HCT116 (cell line): ENCODE measurements at places on chromosomes 4 and X. TPM values are rescaled to one million over a fixed set of nuclear protein-coding genes. Genes with fewer than 3 reads are reported as not detected.

CD99L2 gene
- total RNA-seq = 6.2 TPM

HMGB2 gene
- total RNA-seq = 388 TPM

- no peak overlapping the region for H3K4me3 ChIP-seq
- H3K4me1 ChIP-seq = no peaks in the 10 kb centered on the region
- H3K27ac ChIP-seq = no peak overlapping the region
- no peaks in the 10 kb centered on the region for H3K36me3 ChIP-seq
- H3K27me3 ChIP-seq = peaks cover 3% of the 10 kb centered on the region; the same call in 1 of the 2 replicates
Measured at GRCh38 chr4:139825523-139826014, 159.9 kb downstream of the MGST2 start.

DNA sequence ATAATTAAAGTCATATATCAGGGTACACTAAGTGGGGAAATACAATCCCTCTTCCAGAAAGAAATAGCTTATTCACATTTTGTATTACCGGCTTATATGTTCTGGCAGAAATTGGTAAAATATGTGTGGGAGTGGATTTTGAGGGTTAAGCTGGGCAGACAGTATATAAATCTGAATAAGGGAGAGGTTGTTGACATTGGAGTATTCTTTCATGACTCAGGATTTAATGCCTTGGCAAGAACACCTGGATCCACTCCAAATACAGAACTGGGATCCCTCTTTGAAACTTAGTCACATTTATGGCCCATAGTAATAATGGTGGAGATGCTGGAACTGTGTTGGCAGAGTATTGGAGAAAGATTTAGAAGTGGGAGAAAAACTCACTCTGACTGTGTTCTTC lies 54.3 kb upstream of the TET2 start:
- H3K27me3 ChIP-seq = no peaks in the 10 kb centered on the region
- no peak for DNase-seq
- no peaks in the 10 kb centered on the region for H3K36me3 ChIP-seq
- no peak overlapping the region for H3K27ac ChIP-seq
- no peaks in the 10 kb centered on the region for H3K4me1 ChIP-seq

GRCh38 chrX:150372756-150373155 lies 9.6 kb downstream of the MAMLD1 start:
- no peaks in the 10 kb centered on the region for H3K4me1 ChIP-seq
- H3K36me3 ChIP-seq = no peaks in the 10 kb centered on the region
- H3K4me3 ChIP-seq = no peak overlapping the region
- no peaks in the 10 kb centered on the region for H3K27me3 ChIP-seq

- DNase-seq = no peak
- H3K36me3 ChIP-seq = no peaks in the 10 kb centered on the region
- H3K4me3 ChIP-seq = no peak overlapping the region
- no peak overlapping the region for H3K27ac ChIP-seq
- H3K27me3 ChIP-seq = no peaks in the 10 kb centered on the region
- H3K4me1 ChIP-seq = no peaks in the 10 kb centered on the region
Measured at GRCh38 chr4:47704693-47705325, 133.1 kb downstream of the CORIN start.

- DNase-seq = no peak
- no peaks in the 10 kb centered on the region for H3K27me3 ChIP-seq
- H3K4me3 ChIP-seq = no peak overlapping the region
- no peaks in the 10 kb centered on the region for H3K4me1 ChIP-seq
Measured at GRCh38 chr4:46980851-46981250, 12.5 kb downstream of the GABRA4 start.

- no peak overlapping the region for H3K27ac ChIP-seq
- H3K4me1 ChIP-seq = no peaks in the 10 kb centered on the region
- H3K36me3 ChIP-seq = peaks cover 21% of the 10 kb centered on the region
- no peaks in the 10 kb centered on the region for H3K27me3 ChIP-seq
- DNase-seq = no peak
Measured at GRCh38 chr4:168931215-168931650, 78.8 kb downstream of the CBR4 start.

CCDC149 gene
- total RNA-seq = 5.3 TPM

GRCh38 chr4:102007959-102008425 lies 217.5 kb downstream of the BANK1 start:
- H3K27me3 ChIP-seq = no peaks in the 10 kb centered on the region
- H3K4me3 ChIP-seq = no peak overlapping the region
- DNase-seq = no peak
- no peak overlapping the region for H3K27ac ChIP-seq
- no peaks in the 10 kb centered on the region for H3K4me1 ChIP-seq

GRCh38 chr4:148782284-148782683 lies 340.1 kb upstream of the NR3C2 start:
- H3K4me3 ChIP-seq = no peak overlapping the region
- no peak for DNase-seq

- no peaks in the 10 kb centered on the region for H3K36me3 ChIP-seq
- no peak for DNase-seq
- H3K4me1 ChIP-seq = no peaks in the 10 kb centered on the region
- H3K4me3 ChIP-seq = no peak overlapping the region
Measured at GRCh38 chr4:124737619-124738018, 25.1 kb upstream of the ANKRD50 start.

DNA sequence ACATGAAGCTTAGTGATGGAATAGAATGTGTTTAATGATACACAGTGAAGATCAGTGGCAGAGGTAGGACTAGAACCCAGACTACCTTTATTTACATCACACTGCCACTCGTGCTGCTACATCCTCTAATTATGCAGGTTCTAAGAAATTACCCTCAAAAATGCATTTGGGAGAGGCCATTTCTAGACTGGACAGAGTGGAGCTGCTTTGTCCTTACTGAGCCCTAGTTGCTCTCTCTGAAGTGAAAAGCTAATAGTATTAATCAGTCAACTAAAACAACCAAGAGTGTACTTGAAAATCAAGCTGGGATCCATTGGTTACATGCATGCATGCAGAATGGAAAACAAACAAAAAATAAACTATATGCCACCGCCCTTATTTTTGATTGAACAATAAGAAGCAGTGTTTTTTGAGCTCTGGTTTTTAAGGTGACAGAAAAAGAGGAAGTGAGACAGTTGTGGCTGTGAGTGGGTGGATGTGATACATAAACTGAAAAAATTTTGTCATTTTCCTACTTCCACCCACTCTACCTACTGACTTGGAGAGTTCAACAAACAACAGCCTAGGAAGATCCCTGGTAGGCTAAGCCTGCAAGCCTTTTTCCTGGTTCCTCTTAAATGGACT lies 6.8 kb upstream of the VSIG4 start:
- H3K36me3 ChIP-seq = no peaks in the 10 kb centered on the region
- H3K4me1 ChIP-seq = no peaks in the 10 kb centered on the region
- H3K27me3 ChIP-seq = no peaks in the 10 kb centered on the region

CTSO gene
- total RNA-seq = 0.57 TPM

PAGE2B gene
- not detected for total RNA-seq

- no peaks in the 10 kb centered on the region; the same call in 1 of the 2 replicates for H3K27me3 ChIP-seq
- H3K36me3 ChIP-seq = no peaks in the 10 kb centered on the region
- no peaks in the 10 kb centered on the region; the same call in 1 of the 2 replicates for H3K4me1 ChIP-seq
- no peak for DNase-seq
Measured at GRCh38 chrX:19514791-19515614, at the start of gene MAP3K15. MAP3K15 (minus strand) TSS chrX:19515508; CDS start chrX:19515261, 247 bp downstream.

KLHL13 gene
- total RNA-seq = 4.2 TPM

- no peak overlapping the region for H3K27ac ChIP-seq
- no peaks in the 10 kb centered on the region for H3K27me3 ChIP-seq
- peak; percentile 51 for DNase-seq
- H3K36me3 ChIP-seq = no peaks in the 10 kb centered on the region
- H3K4me1 ChIP-seq = no peaks in the 10 kb centered on the region
- H3K4me3 ChIP-seq = no peak overlapping the region
Measured at GRCh38 chr4:109803924-109804571, 2.2 kb upstream of the CFI start.

- no peaks in the 10 kb centered on the region for H3K27me3 ChIP-seq
- H3K27ac ChIP-seq = no peak overlapping the region
- H3K4me3 ChIP-seq = no peak overlapping the region
- no peak for DNase-seq
- H3K36me3 ChIP-seq = no peaks in the 10 kb centered on the region
- H3K4me1 ChIP-seq = no peaks in the 10 kb centered on the region
Measured at GRCh38 chr4:118997601-118998000, 108.9 kb downstream of the SYNPO2 start.

DNA sequence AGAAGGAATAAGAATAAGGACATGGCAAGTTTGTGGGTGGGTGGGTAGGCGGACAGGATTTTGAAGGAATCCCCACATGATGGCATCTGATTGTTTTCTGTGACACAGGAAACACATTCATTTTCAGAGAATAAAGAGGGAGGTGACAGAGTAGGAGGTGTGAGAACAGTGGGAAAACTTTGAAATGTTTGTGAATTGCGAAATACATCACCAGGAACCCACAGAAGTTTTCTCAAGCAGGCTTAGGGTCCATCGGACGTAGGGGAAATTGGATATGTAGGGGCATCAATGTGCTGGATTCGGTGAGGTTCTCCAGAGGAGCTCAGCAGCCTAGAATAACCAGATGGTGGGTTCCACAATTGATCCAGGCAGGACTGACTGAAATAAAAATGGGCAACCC lies 171.6 kb downstream of the GLRA2 start:
- DNase-seq = no peak

VSIG4 gene
- total RNA-seq = 0.59 TPM

DCLK2 gene
- total RNA-seq = 2.7 TPM

SYP gene
- total RNA-seq = 1.2 TPM

MAP7D2 gene
- 0.15 TPM for total RNA-seq

PRSS12 gene
- 13.8 TPM for total RNA-seq

DEFB131A gene
- not detected for total RNA-seq

- DNase-seq = peak; percentile 29
- no peaks in the 10 kb centered on the region for H3K27me3 ChIP-seq
- peak overlapping the region; percentile 29; the same call in 1 of the 2 replicates for H3K27ac ChIP-seq
Measured at GRCh38 chr4:156781852-156782251, 189.7 kb downstream of the PDGFC start.

- H3K27ac ChIP-seq = no peak overlapping the region
- no peak for DNase-seq
- no peaks in the 10 kb centered on the region; the same call in 1 of the 2 replicates for H3K4me1 ChIP-seq
- H3K27me3 ChIP-seq = no peaks in the 10 kb centered on the region
- no peaks in the 10 kb centered on the region for H3K36me3 ChIP-seq
Measured at GRCh38 chrX:17470136-17470535, 95.1 kb downstream of the NHS start.

DNA sequence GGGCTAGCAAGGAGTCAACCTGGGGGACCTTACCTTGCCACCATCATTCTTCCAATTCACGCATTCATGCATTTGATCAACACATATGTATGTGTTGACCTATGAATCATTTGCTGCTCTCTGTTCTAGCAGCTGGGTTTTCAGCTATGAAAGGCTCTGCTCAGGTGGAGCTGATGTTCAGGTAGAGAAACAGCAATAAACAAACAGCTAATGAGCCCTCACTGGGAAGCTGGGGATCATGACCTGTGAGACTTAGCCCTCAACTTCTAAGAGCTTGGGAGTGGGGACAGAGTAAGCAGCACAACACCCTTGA lies 1.6 kb upstream of the OTOP1 start:
- H3K36me3 ChIP-seq = no peaks in the 10 kb centered on the region
- no peaks in the 10 kb centered on the region for H3K27me3 ChIP-seq
- DNase-seq = no peak
- no peaks in the 10 kb centered on the region for H3K4me1 ChIP-seq
- no peak overlapping the region for H3K4me3 ChIP-seq
- H3K27ac ChIP-seq = no peak overlapping the region

DNA sequence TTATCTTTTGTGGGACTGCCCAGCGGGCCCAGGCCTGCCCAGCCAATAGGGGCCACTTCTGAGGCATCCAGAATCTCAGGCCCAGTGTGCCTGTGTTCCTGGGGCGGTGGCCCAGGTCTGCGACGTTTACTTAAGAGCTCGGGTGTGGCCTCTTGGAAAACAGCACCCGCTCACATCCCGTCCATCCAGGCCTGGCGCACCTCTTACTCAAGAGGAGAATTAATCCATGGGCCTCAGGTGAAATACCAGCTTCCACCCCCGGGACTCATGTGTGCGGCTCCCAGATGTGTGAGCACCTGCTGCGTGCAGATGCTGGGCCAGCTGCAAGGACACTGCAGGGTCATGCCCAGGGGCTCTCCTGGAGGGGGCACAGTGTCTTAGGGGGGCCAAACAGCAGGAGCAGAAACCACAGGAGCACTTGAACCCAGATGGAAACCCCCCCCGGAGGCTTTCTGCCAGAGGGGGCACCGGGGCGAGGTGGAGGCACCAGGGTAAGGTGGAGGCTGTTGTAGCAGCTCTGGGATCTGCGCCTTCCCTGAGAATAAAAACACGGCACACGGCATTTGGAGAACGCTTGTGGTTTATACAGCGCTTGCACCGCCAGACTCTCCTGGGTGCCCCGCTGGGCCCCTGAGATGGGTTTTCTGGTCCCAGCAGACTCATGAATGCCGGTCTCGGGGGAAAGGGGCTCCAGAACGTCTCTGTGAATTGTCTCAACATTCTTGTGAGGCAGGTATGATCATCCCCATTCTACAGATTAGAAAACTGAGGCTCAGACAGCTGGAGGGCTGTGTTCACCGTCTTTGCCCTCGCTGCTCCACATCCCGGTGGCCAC lies 2.8 kb downstream of the PSAPL1 start:
- H3K36me3 ChIP-seq = no peaks in the 10 kb centered on the region
- H3K27ac ChIP-seq = no peak overlapping the region
- peaks cover 45% of the 10 kb centered on the region for H3K4me1 ChIP-seq
- no peaks in the 10 kb centered on the region for H3K27me3 ChIP-seq
- no peak overlapping the region for H3K4me3 ChIP-seq
- no peak for DNase-seq

DNA sequence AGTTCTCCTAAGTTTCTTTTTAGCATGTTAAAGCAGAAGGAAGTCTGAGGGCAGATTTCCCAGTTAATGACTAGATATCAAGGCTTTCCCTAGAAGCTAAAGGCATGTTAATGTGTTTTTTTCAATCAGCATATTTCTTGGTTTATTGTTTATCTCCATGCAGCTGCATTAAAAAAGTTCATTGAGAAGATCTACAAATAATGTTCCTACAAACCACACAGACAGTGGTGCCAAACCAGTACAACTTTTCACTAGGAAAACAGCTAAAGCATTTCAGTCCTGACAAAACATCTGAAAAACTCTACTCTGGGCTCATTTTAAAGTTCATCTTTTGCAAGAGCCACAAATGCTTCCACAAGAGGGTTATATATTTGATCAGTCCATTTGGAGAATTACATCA lies 320.0 kb downstream of the ADGRL3 start:
- H3K27ac ChIP-seq = no peak overlapping the region
- no peaks in the 10 kb centered on the region for H3K27me3 ChIP-seq
- H3K4me3 ChIP-seq = no peak overlapping the region
- no peaks in the 10 kb centered on the region for H3K4me1 ChIP-seq

- H3K36me3 ChIP-seq = no peaks in the 10 kb centered on the region
- no peaks in the 10 kb centered on the region for H3K27me3 ChIP-seq
- H3K27ac ChIP-seq = no peak overlapping the region
- no peak overlapping the region for H3K4me3 ChIP-seq
- DNase-seq = no peak
- H3K4me1 ChIP-seq = no peaks in the 10 kb centered on the region; the same call in 1 of the 2 replicates
Measured at GRCh38 chrX:39896951-39897740, 200.6 kb downstream of the BCOR start.
